ENCODE measurements at places on chromosomes 2 and 18. TPM values are rescaled to one million over a fixed set of nuclear protein-coding genes. Genes with fewer than 3 reads are reported as not detected.

ANKRD30BL gene
- total RNA-seq, result 0.29 TPM

EVX2 gene
- under 0.01 TPM for total RNA-seq

RBM44 gene
- 0.72 TPM for total RNA-seq

M1AP gene
- under 0.01 TPM for total RNA-seq

LIMS4 gene
- 15.9 TPM for total RNA-seq

POTEJ gene
- total RNA-seq, result not detected

Data from osteoblast (primary cell).